NCI-H2081 (cell line): ENCODE measurements at places on chromosomes 16 and 17.
A peak's percentile ranks its signal among the peaks of the same experiment; 100 is the strongest.

- DNase-seq = no peak
Observed at GRCh38 chr17:58402679-58403078, 14.7 kb downstream of the RNF43 start.

DNA sequence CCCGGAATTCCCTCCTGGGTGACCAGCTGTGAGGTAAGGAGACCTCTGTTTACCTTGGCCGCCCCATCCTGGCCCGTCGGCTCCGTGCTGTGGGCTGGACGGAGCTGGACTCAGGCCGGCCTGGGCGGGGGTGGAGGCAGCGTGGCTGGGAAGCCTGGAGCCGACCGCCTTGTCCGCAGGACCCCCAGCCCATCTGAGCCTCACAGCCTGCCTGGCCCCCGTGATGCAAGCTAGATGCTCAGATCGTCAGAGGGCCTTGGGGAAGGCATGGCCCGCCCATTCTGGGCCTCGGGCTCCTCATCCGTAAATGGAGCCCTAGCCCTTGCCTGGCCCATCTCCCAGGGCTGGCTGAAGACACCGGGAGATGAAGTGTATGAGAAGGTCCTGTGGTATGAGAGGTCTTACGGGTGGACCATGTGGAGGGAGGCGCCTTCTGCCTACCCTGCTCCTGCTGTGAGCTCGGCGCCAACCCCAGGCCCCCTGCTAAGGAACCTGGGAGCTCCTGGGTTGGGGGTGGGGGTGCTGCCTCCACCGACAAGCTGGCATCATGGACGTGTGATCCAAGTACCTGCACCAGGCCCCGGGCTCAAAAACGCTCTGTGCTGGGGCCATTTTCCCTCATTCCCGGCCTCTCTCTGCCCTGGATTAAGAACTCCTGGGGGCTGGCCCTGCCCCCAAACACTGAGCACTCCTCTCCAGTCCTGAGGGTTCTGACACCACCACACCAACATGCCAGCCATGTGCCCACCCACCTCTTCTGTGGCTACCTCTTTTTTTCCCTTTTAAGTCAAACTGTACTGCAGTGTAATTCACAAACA lies 5.4 kb upstream of the P2RX1 start:
- no peak for DNase-seq

DNA sequence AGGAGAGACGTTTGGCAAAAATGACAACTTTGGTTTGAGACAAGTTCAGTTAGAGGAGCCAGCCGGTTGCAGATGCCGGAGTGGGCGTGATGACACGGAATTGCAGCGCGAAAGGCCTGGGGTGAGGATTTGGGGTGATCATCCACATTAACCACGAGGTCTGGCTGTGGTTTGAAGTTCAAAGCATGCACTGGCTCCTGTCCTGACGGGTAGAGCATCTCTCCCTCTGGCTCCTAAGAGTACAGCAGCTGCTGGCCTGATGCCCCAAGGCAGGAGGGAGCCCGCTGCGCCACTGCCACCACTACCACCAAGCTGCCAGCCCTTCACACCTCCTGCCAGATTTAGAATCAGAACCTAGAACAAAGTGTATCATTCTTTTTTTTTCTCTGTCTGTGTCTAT lies 3.7 kb downstream of the RHBDL3 start:
- no peak for DNase-seq

GRCh38 chr16:1982013-1982433 lies 754 bp upstream of the NOXO1 start:
- no peak for DNase-seq

DNA sequence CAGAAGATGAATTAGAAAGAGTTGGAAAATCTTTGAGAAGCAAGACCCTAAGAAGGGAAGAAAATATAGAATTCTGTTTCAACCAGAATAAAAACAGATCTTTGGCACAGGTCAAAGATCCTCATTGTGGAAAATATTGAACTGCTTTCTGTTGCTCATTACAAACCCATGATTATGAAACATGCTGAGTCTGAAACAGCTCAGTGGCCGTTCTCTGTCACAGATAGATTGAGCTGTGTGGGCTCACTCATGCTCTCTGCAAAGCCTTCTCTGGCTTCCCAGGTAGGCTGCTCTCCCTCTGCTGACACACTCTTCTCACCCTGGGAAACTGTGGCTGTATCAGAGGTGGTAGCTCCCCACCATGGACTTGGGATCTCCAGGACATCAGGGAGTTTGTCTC lies 3.4 kb upstream of the KRT38 start:
- no peak for DNase-seq

- DNase-seq = no peak
Observed at GRCh38 chr16:63059676-63060075, 1023.4 kb upstream of the CDH8 start.

- no peak for DNase-seq
Observed at GRCh38 chr16:72875291-72876031, 172.5 kb downstream of the ZFHX3 start.

GRCh38 chr16:22670044-22670536 lies 143.9 kb upstream of the HS3ST2 start:
- no peak for DNase-seq

GRCh38 chr16:86298758-86299134 lies 211.6 kb upstream of the FOXF1 start:
- DNase-seq = no peak

GRCh38 chr17:1043601-1044251 lies 46.8 kb downstream of the TIMM22 start:
- no peak for DNase-seq

DNA sequence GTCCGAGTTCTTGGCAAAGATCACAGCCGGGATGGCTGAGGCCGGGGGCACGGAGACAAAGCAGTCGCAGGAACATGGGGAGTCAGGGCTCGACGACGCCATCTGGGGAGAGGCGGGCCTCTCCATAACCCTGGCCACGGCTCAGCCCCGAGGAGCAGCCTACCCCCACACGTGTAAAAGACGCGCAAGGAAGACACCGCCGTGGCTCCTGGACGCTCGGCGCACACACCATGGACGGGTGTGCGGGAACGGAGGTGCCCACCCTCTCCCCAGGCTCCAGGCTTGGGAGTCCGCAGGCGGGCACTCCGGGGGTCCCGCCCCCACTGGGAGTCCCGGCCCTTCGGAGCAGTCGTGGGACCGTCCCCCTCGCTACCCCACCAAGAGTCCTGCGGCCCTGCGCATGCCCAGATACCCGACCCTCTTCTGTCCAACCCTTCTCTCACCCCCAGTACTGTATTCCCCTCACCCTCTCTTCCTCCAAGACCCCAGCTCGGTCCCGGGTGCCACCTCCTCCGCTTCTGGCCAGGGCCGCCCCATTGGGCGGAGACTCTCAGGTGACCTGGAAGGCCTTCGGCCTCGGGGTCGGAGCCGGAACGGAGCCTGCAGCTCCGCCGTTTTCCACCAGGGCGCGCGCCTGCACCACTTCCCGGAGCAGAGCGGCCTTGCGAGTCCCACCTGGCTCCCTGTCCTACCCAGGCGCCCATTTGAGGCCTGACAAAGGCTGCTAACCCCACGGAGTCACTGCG lies at the start of gene SCRN2:
TSS of gene SCRN2 (minus strand) at position 532 of the 746 bp plus-strand sequence. CDS start at position 102, 430 bp downstream.
- DNase-seq = peak; percentile 87

DNA sequence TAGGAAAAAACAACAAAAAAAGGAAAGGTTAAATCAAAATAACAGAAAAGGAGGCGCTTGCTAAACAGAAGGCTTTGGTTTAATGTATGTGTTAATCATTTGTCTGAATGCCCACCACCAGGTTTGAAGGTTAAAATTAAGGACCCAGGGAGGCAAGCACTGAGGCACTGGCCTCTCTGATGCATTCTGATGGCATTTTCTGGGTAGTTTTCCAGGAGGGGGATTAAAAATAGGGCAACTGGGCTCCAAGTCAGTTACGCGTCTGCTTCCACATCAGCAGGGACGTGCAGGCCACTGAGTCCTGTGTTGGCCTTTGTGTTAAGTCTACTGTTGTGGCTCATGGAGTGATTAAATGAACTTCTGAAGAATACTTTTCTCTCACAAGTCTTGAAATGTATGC lies 26.9 kb downstream of the MARF1 start:
- DNase-seq = no peak

- DNase-seq = no peak
Observed at GRCh38 chr17:62093188-62094155, 28.4 kb upstream of the MED13 start.

DNA sequence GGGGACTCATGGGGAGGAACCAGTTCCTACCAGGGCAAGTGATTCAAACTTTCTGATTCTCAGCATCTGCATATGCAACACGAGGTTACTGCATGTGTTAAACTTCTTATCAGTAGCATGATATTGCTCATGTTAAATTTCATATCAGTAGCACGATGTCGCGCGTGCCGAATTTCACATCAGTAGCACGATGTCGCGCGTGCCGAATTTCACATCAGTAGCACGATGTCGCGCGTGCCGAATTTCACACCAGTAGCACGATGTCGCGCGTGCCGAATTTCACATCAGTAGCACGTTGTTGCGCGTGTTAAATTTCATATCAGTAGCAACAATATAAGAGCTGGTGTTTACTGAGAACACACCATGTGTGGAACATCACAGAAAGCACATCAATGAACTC lies 221.6 kb downstream of the GSG1L start:
- DNase-seq = no peak

- DNase-seq = peak; percentile 46
Observed at GRCh38 chr16:19884611-19885450, at the start of gene GPRC5B. GPRC5B (minus strand) TSS chr16:19884848; CDS start chr16:19872845, 12,003 bp downstream.
